ENCODE measurements at places on chromosomes 13 and 19. TPM values are rescaled to one million over a fixed set of nuclear protein-coding genes. Genes with fewer than 3 reads are reported as not detected.

Gene OR2Z1
- total RNA-seq, result not detected

Gene ZNF724
- 6.9 TPM for total RNA-seq

Gene SIX5
- total RNA-seq, result 17.3 TPM

Gene F10
- not detected for total RNA-seq

Gene CARM1
- 51.7 TPM for total RNA-seq

Gene SCAF1
- total RNA-seq, result 81.3 TPM

Gene MEIOSIN
- total RNA-seq, result not detected

Gene KANK3
- total RNA-seq, result 1.2 TPM

Gene MAP4K1
- 0.56 TPM for total RNA-seq

Gene LRRC63
- total RNA-seq, result not detected

Gene MYPOP
- 7.0 TPM for total RNA-seq

Gene UBE2L5
- total RNA-seq, result not detected

Gene TNFSF9
- total RNA-seq, result 6.2 TPM

Gene MARCHF2
- total RNA-seq, result 8.3 TPM

Gene CACNA1A
- total RNA-seq, result 0.27 TPM

Gene CEBPA
- 4.7 TPM for total RNA-seq

Gene CLEC17A
- total RNA-seq, result not detected

All from MCF 10A (cell line).